ENCODE measurements at places on chromosomes 2 and 18. TPM values are rescaled to one million over a fixed set of nuclear protein-coding genes. Genes with fewer than 3 reads are reported as not detected.

Gene BABAM2
- 34.0 TPM for total RNA-seq

Gene MOGAT1
- not detected for total RNA-seq

Gene CD28
- total RNA-seq = 0.05 TPM

Gene SCN9A
- total RNA-seq = 30.1 TPM

DNA sequence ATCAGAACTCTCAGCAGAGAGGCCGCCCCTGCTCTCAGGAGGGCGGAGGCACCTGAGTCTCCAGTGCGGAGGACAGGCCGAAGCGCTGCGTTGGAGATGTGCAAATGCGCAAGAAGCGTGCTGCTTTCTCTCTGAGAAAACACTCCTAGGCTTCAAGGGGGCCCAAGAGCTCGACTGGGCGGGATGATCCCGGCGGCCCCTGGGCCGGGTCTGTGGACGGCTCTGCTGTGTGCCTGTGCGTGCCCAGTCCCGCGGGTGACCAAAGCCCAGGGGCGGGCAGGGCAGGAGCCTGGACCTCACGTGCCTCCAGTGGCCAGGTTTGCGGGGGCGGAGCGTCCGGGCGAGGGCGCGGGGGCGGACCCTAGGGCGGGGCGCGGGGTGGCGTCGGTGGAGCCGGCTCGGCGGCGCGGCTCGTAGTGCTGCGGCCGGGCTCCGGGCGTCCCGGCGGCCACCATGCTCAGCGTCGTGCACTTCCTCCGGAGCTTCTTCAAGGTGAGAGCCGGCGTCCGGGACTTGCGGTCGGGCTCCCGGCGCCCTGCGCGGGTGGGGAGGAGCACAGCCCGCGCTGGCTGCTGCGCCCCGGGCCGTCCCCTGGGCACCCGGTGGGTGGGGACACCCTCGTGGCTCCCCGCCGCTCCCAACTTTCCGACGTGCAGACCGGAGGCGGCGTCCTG lies at the start of gene ARHGEF4:
TSS of gene ARHGEF4 (plus strand) at position 414 of the 674 bp plus-strand sequence. CDS start at position 454, 40 bp downstream.
- DNase-seq = peak; percentile 83

GRCh38 chr2:173806761-173807160 lies 158.4 kb downstream of the SP3 start:
- DNase-seq = no peak

- no peak for DNase-seq
Observed at GRCh38 chr2:127324635-127325034, 30.7 kb upstream of the ERCC3 start.

DNA sequence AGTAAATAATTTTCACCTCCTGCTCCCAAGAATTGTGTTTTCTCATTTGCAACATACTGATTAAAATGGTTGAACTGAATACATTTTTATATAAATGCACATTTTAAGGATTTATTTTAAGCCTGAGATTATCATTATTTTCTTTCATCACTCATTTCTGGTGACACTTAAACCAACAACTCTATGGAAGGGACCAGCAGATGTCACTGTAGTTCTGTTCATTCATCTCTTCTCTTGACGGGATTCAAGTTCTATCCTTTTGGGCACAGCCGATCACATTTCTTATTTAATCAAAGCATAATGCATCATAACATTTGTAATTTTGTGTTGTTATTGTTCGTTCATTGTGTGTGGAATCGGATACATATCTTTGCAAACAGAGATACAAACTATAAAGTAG lies 417.9 kb downstream of the HRH4 start:
- no peak for DNase-seq

DNA sequence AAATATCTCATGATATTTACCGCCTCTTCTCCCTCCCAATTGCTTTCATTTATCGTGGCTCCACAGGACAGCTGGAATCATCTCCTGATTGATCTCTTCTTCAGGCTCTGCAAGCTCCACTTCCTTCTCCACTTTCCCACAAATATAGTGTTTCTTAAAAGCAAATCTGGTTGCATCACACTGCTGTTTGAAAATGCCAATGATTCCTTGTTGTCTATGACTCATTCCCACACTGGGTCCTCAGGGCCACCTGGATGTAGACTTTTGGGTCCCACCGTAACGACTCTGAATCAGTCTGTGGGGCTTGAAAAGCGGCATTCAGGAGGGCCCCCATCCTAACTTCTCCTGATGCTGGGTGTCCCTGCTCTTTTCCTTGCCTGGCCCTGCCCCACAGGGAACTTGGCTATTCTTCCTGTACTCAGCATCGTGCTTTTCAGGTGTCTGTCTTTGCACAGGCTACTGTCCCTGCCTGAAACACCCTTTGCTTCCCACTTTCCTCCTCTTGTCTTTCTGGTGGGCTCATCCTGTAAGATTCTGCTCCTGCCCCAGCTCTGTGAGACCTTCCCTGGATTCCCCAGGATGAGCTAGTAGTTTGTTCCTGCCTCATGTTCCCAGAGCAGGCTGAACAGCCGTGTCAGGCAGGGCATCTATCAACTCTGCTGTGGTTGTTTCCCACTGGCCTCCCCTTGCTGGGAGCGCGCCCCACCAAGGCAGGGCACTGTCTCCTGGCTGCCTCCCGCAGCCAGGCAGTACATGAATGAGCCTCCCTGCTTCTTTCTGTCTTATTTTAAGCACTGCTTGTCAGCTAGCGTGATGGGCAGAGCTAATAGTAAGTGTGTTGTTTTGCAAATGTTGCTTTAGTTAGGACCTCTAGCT lies 111.9 kb downstream of the KCTD1 start:
- DNase-seq = no peak

GRCh38 chr2:96144481-96145035 lies 682 bp downstream of the DUSP2 start:
- peak; percentile 75 for DNase-seq

GRCh38 chr2:225911019-225911418 lies 511.5 kb downstream of the NYAP2 start:
- no peak for DNase-seq

GRCh38 chr2:7467782-7468447 lies 550.7 kb downstream of the RNF144A start:
- no peak for DNase-seq

DNA sequence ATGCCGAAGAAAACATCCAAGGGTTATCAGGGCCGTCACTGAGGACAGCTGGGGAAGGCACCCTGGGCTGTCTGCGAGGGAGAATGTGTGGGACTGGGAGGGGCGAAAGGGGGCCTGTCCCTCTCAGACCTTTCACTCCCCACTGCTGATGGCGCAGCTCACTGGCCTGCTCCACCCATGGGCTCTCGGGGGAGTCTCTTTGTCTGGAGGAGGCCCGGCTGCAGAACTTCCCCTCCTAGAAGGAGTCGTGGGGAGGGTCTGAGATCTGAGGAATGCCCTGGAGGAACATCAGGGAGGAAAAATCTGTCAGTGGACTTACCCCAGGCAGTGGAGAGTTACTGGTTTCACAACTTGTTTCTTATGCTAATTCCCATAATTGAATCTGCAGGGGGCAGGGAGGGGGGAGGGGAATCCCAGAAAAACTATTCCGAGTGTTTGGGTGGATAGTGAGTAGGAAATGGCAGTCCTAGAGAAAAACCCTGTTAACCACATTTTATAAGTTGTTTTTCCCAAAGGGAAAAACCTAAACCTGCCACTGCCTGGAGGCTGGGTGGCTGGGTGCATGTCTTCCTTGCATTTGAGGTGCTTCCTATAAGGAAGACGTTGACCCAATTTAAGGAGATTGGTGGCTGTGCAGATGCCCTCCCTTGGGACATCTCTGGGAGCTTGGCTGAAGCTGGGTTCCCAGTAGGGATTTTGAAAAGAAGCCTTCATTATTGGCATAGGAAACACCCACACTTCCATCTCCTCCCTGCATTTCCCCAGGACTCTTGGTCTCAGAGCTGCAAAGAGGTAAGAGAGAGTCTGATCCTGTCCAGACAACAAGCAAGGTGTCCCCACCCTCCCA lies 11.7 kb upstream of the SEMA4C start:
- DNase-seq = no peak

- no peak for DNase-seq
Observed at GRCh38 chr2:159151198-159152127, 135.0 kb downstream of the WDSUB1 start.

- no peak for DNase-seq
Observed at GRCh38 chr18:31646332-31647126, 37.9 kb downstream of the B4GALT6 start.

- no peak for DNase-seq
Observed at GRCh38 chr2:85712336-85712735, 18.2 kb downstream of the GNLY start.
